ENCODE measurements at places on chromosomes 3 and 15. TPM values are rescaled to one million over a fixed set of nuclear protein-coding genes. Genes with fewer than 3 reads are reported as not detected.

Gene SENP7
- total RNA-seq = 3.0 TPM

Gene TRIM71
- not detected for total RNA-seq

Gene CYP1A1
- total RNA-seq = 2.1 TPM

Gene ARIH1
- total RNA-seq = 82.1 TPM

Gene GPR62
- not detected for total RNA-seq

Gene OCA2
- 0.11 TPM for total RNA-seq

Gene CD200R1
- 0.06 TPM for total RNA-seq

Gene RBPMS2
- 8.9 TPM for total RNA-seq

Gene MKRN3
- 2.5 TPM for total RNA-seq

Gene UCN2
- 8.2 TPM for total RNA-seq

Gene GOLGA6B
- total RNA-seq = not detected

Gene GOLGA6L7
- total RNA-seq = not detected

Gene GJD2
- not detected for total RNA-seq

Gene KCNMB2
- not detected for total RNA-seq

Gene AGTR1
- 0.54 TPM for total RNA-seq

Gene ARHGEF26
- total RNA-seq = 6.7 TPM

Gene ITIH1
- total RNA-seq = not detected

Gene GOLGA6L4
- 1.7 TPM for total RNA-seq

Gene CALML4
- 7.9 TPM for total RNA-seq

Gene PSTPIP1
- total RNA-seq = not detected

Gene ST6GAL1
- 4.3 TPM for total RNA-seq

Gene SLC24A5
- not detected for total RNA-seq

Gene INTS14
- total RNA-seq = 42.4 TPM

Gene SERINC4
- total RNA-seq = not detected

Gene MAP1A
- 0.81 TPM for total RNA-seq

Gene IL17RB
- 1.2 TPM for total RNA-seq

Gene CELSR3
- 5.7 TPM for total RNA-seq

Gene P2RY1
- 0.54 TPM for total RNA-seq

Gene ATP13A5
- total RNA-seq = not detected

Gene DHFR2
- 3.0 TPM for total RNA-seq

Gene CHRD
- total RNA-seq = 0.15 TPM

Gene CLDN18
- not detected for total RNA-seq

Gene ZNF609
- 15.7 TPM for total RNA-seq

Gene SLC9C1
- total RNA-seq = not detected

Gene SYNPR
- not detected for total RNA-seq

Gene FRMD5
- total RNA-seq = 2.6 TPM

Gene KIF15
- total RNA-seq = 13.3 TPM

Gene TGM4
- 0.12 TPM for total RNA-seq

Gene GOLGA8H
- total RNA-seq = 1.2 TPM

Gene SLC6A1
- not detected for total RNA-seq

Gene ITPKA
- 2.0 TPM for total RNA-seq
